Daoy (cell line): ENCODE measurements at places on chromosomes 3 and 15. TPM values are rescaled to one million over a fixed set of nuclear protein-coding genes. Genes with fewer than 3 reads are reported as not detected.

Gene CAMKV
- total RNA-seq: 0.34 TPM in 1 of 2 replicates, not detected in the other

Gene KCNH8
- not detected in 2 replicates for total RNA-seq

Gene IDH2
- total RNA-seq: 56.1 and 68.8 TPM in 2 replicates

Gene CYB561D2
- 25.3 and 28.3 TPM in 2 replicates for total RNA-seq

Gene SCAANT1
- total RNA-seq: not detected in 2 replicates

Gene RASL12
- total RNA-seq: 1.5 and 1.6 TPM in 2 replicates

Gene STRC
- total RNA-seq: not detected in 2 replicates

Gene SH2D7
- not detected in 2 replicates for total RNA-seq

Gene CPLX3
- total RNA-seq: not detected in 2 replicates

Gene GALNT15
- 0.60 and 0.69 TPM in 2 replicates for total RNA-seq

Gene MEGF11
- under 0.01 and 0.34 TPM in 2 replicates for total RNA-seq

Gene ESYT3
- total RNA-seq: 0.34 and 0.68 TPM in 2 replicates

Gene ROPN1B
- 0.27 and 0.46 TPM in 2 replicates for total RNA-seq

Gene RBP2
- not detected in 2 replicates for total RNA-seq

Gene BCL2A1
- total RNA-seq: 8.4 and 10.1 TPM in 2 replicates

Gene PLCH1
- total RNA-seq: 1.5 and 2.0 TPM in 2 replicates

Gene ARPIN
- 3.3 and 4.1 TPM in 2 replicates for total RNA-seq

Gene LRRC49
- total RNA-seq: 13.7 and 21.6 TPM in 2 replicates

Gene ALDH1L1
- 0.11 TPM in 1 of 2 replicates, not detected in the other for total RNA-seq

Gene DUOXA2
- total RNA-seq: 0.15 TPM in 1 of 2 replicates, not detected in the other

Gene RASGRF1
- not detected in 2 replicates for total RNA-seq

Gene CCR9
- not detected in 2 replicates for total RNA-seq

Gene LMAN1L
- not detected in 2 replicates for total RNA-seq

Gene LYZL4
- 0.23 TPM in 1 of 2 replicates, not detected in the other for total RNA-seq

Gene FBXO40
- total RNA-seq: not detected in 2 replicates

Gene A4GNT
- total RNA-seq: not detected in 2 replicates

Gene MON1A
- total RNA-seq: 7.9 and 14.1 TPM in 2 replicates

Gene PRR20G
- not detected in 2 replicates for total RNA-seq

Gene ECE2
- total RNA-seq: not detected in 2 replicates

Gene DPPA2
- 0.34 and 0.68 TPM in 2 replicates for total RNA-seq

Gene NOX5
- not detected in 2 replicates for total RNA-seq

Gene GOLGA6B
- not detected in 2 replicates for total RNA-seq

Gene RTP1
- not detected in 2 replicates for total RNA-seq

Gene TMCO5A
- not detected in 2 replicates for total RNA-seq

Gene RPL15
- total RNA-seq: 1,947 and 2,616 TPM in 2 replicates

Gene RBSN
- total RNA-seq: 7.3 and 11.1 TPM in 2 replicates

Gene PLSCR5
- not detected in 2 replicates for total RNA-seq

Gene SLC28A2
- not detected in 2 replicates for total RNA-seq
